ENCODE measurements at places on chromosomes 11 and 22.

DNA sequence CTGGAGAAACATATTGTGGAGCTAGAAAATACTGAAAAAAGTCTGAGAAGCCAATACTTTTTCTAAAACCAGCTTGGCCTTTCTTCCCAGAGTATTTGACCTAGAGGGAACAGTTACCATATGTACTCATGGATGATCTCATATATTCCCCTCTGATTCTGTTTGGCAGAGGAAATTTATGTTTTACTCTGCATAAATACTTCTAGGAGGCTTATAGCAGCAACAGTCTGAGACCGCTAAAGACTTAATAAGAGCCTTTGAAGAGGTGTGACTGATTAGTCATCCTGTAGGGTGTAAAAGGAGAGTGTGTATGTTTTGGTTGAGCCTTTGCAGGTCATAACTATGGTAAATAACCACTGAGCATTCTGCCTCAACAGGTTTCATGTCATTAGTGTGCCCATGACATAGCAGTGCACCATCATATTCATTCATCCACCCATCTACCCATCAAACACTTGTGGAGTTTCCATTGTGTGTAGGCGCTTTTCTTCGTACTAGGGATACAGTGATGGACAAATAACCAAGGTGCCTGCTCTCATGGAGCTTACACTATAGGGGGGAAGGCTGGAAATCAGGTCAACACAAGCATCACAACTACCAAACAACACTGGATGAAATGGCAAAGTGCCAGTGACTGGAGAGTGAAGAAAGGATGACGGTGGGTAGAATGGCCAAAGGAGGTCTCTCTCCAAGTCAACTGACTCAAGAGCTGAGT, 44.5 kb downstream of the TRAF6 start:
- DNase-seq = no peak

- no peak for DNase-seq
These were observed 12.5 kb downstream of the OR5B3 start for GRCh38 chr11:58394195-58394594.

- DNase-seq = no peak
These were observed 31.8 kb upstream of the FBLN1 start for GRCh38 chr22:45470871-45471270.

DNA sequence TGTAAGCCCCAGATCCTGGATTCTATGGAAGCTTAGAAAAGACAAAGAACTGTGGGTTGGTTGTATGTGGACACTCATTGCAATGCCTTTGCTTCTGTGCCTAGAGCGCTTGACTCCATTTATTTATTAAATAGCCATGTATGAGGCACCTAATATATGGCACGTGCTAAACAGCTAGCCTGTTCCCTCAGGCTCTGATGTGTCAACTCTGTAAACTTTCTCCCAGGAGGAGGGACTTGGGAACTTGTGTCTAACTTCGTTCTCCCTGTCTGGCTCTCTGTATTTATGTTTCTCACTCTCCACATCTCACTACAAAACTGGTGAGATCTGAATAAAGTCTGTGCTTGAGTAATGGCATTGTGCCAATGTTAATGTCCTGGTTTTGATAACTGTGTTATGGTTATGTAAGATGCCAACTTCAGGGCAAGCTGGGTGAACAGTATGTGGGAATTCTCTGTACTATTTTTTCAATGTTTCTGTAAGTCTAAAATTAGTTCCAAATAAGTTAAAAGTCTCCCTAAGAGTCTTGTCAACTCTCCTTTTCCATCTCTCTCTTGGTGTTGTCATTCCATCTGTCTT, 34.1 kb upstream of the ZBTB16 start:
- no peak for DNase-seq

DNA sequence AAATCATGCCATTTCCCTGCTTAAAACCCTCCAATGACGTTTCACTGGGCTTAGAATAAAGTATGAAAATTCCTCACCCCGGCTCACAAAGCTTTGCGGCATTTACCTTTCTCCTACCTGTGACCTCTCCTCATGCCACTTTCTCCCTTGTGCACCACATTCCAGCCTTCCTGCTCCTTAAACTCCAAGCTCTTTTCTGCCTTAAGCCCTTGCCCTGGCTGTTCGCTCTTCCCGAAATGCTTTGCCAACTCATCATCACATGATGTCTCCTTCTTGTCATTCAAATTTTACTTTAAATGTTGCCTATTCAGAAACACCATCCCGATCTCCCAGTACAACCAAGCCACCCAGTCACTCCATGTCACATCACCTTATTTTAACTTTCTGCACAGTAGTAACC, 2.0 kb downstream of the PLEKHA7 start:
- DNase-seq = no peak

GRCh38 chr11:35142481-35143075, 3.6 kb downstream of the CD44 start:
- DNase-seq = no peak

GRCh38 chr11:105854269-105854668, 167.8 kb downstream of the MSANTD4 start:
- DNase-seq = no peak

DNA sequence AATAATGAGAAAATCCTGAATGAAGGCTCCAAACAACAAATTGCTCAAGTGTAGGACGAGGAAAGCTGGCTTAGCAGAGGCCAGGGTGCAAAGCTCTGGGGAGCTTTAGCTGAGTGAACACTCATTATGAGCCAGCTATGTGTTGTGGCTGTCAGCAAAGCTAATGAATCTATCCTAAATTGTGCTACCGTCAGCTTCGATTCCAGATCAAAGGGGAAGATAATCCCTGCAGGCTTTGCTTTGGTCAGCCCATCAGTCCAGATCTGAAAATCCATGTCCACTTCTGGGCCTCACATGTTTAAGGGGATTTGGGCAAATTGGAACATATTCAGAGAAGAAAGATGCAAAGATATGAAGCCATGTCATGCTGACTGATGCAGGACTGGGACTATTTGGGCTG, 180.9 kb upstream of the ZBED5 start:
- DNase-seq = no peak

- DNase-seq = no peak
These were observed 22.9 kb upstream of the CTR9 start for GRCh38 chr11:10728154-10728553.

DNA sequence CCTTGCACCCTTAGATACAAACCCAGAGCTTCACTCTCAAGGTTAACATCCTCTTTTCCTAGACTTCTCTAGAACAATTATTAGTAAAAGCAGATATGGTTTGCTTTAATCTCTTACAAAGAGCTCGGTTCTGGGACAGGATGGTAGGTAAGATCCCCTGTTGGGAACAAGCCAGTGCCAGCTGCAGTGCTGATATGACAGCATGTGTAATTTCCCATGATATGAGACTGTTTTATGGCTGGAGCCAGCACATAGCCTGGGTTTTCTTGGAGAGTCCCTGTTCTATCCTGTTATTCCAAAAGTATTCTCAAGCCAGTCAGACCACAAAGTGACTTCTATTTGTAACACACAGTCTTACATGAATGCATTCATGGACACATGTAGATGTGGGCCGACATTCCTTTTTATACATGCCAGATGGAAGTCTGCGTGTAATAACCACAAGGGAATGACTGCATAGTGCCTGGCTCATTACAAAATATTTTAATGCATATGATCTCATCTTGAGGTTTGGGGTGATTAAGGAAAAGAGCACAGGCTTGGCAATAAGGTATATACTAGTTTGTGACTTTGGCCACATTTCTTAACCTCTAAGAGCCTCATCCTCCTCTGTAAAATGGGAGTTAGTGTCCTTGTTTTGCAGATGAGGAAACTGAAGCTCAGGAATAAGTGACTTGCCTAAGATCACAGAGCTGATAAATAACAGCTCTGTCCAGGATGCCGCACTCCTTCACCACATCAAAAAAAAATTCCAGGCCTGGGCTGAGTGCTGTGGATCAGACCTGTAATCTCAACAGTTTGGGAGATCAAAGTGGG, 21.8 kb downstream of the CLMP start:
- no peak for DNase-seq

DNA sequence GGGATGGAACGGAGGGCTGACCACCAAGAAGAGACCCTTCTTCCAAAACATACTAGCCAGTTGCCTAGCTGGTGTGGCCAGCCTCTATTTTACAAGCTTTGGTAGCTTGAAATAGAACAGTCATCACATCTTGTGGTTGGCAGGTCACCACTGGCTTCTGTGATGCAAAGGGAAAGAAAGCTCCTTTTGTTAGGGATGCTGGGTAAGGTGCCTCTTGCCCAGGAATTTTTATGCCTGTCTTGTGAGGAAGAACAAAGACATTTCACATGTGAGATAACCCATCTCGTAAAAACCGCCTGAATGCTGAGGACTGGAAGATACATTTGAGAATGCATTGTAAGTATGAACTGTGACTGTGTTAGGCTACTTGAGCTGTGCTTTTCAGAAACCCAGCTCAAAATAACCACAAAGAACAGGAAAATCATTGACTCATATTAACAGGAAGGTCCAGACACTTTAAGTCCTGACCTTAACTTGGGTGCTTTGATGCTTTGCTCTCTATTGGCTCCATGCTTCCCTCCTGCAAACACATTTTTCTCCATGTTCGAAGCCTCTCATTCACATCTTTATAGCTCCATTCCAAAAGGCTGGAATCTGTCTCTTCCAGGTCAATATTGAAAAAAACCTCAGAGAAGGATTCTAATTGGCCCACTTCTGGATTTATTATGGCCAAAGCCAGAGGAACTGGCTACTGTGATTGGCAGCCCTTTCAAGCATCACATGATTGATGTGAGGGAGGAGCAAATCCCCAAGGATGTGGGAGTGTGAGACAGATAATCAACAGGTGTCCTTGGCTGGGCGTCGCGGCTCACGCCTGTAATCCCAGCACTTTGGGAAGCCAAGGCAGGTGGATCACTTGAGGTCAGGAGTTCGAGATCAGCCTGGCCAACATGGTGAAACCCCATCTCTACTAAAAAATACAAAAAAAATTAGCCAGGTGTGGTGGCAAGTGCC, 53.9 kb downstream of the MICAL2 start:
- no peak for DNase-seq

DNA sequence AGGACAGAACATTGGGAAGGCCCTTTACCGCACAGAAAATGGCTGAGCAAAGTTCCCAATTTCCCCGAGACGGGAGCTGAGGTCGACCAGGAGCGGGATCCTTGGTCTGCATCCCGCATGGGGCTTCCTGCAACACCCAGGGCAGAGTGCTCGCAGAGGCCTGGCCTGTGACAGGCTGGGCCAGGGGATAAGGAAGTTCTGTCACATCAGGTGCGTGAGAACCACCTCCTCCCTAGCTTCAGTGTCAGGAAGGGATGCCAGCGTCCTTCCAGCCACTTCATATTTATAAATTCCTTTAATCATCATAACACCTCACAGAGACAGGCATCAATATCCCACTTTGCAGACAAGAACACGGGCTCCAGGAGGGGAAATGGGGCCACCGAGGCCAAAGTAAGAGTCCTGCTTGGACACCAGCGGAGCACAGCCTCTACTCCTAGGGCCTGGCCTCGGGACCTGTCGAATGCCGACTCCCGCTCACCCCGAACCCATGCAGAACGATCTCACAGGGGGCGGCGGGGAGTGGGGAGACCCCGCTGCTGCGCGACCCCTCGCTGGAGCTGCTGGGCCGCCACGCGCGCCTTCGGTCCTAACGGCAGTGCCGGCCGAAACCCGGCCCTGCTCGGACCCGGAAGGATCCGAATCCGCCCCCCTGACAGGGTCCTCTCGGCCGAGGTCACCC, 532 bp downstream of the BET1L start:
- DNase-seq = no peak

DNA sequence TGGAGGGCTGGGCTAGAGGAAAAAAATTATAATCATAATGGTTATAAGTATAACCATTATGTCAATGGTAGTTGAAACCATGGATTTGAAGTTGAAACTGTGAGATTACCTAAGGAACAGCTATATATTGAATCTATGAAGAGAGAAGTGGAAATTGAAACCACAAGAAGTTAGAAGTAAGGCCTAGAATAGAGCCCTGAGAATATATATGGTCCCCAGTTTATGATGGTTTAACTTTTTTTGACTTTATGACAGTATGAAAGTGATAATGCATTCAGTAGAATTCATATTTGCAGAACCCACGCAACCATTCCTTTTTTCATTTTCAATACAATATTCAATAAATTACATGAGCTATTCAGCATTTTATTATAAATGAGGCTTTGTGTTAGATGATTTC, 15.0 kb downstream of the AASDHPPT start:
- no peak for DNase-seq

GRCh38 chr22:43535741-43536140, 123.9 kb downstream of the MPPED1 start:
- DNase-seq = no peak

GRCh38 chr22:23072077-23072910, 2.0 kb downstream of the GNAZ start:
- DNase-seq = no peak

GRCh38 chr11:13333456-13333957, 55.9 kb downstream of the BMAL1 start:
- DNase-seq = no peak

DNA sequence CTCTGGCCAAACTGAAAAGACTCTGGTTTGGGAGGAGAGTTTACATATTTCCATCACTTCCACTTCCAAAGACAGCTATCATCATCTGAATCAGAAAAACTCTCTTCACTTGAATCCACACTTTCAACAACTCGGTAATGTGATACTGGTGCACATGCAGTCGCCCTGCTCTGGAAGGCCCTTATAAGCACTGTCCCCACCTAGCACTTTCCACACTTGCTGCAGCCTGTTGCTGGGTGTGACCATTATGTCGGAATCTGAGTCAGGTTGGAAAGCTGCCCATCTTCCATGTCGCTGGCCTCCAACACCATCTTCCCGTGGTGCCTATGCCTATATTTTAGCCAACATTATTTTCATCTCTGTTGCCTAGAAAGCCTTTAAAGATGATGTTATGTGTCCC, 1.1 kb upstream of the OR10A5 start:
- DNase-seq = no peak

DNA sequence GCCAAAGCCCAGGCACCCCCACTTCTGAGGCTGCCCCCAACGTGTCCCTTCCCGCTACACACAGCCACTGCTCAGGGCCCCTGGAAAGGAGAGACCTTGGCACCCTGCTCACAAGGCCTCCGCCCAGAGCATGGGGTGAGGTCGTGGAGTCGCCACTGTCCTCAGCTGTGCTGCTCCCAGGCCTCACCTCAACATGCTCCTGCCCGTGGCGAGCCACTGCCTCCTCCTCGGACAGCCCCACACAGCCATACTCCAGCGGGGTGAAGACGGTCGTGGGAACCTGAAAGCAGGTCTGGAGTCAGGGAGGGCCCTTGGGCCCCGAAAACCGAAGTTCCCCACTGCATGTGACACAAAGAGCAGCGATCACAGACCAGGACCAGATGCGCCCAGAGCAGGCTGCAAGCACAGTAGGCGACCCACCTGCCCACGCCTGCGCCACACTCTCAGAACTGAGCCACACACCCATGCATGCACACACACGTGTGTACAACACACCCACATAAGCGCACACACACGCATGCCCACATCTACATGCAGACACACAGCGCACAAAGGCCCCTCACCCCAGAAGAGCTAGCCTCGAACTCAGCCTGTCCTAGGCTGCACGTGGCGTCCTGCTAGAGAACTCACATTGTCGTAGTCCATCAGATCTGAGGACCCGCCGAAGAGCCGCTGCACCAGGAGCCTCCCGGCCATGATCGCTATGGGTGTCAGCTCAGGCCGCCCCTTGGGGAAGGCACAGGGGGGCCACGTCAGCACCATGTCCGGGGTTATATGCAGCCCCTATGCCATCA, 25.5 kb upstream of the GNB1L start:
- DNase-seq = no peak

- no peak for DNase-seq
These were observed 135.5 kb downstream of the ETS1 start for GRCh38 chr11:128451652-128452470.
